ENCODE measurements at places on chromosomes 3 and 15.

DNA sequence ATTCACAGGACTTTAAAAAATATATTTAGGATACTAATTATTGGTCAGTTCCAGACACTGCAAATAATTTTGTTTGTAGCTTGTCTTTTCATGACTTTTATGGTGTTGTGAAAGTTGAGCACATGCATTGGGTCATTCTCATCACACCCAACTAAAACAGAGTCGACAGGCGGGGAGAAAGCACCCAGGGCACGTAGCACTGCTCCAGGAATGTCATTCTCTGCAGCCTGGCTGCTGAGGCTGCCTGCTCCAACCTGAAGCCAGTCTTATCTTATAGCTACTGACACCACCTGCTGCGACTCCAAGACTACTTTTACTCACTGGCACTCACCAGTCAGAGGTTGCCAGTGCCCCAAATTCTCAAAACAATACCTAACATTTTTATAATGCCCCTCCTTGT, 56.9 kb downstream of the ACAD9 start:
- DNase-seq = no peak

DNA sequence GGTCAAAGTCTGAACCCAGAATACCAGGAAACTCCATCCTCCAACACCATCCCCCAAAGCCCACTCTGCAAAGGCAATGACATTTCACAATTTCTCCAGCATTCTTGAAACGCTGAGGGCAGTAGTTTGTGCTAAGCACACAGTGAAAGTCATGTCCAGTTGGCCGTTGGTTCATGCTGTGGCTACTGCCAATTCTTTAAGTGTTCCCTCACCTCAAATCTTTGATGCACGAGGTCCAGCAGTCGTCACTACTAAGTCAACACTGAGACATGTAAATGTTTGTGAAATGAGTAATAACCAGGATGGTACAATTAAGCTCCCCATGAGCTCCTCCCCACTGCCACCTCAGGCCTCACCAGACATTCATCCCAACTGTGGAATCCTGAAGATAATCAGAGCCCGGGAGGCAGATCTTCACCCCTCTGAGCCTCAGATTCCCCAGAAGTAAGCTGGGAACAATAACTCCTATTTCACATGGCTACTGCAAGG, 7.0 kb downstream of the SUCLG2 start:
- DNase-seq = peak; percentile 94

DNA sequence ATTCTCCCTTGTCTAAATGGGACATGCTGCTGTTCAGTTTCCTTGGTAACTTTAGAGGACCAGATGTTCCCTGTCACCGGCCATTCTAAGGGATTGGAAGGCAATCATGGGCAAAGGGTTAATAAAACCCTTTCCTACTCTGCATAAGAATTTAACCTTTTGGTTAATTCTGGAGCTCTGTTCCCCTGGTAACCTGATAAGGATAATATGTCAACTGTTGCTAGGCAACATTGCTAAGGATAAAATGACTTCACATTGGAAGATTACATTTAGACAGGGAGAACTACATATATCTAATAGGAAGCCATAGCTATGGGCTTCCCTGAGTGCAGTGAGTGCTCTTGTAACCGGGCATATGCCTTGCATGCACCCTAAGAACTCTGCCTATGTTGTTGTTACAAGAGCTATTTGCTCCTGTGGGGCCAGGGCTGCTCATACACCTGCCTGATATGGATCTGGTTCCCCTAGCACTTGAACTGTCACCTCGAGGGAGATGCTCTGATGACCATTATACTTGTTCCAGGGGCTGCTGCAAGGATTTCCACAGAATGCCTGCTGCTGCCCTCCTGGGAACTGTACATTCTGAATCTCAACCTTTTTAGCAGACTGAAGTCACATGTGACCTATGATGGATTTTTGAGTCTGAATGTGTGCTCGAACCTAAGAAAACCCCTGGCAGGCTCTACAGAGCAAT, 326.3 kb upstream of the PDZRN3 start:
- no peak for DNase-seq

DNA sequence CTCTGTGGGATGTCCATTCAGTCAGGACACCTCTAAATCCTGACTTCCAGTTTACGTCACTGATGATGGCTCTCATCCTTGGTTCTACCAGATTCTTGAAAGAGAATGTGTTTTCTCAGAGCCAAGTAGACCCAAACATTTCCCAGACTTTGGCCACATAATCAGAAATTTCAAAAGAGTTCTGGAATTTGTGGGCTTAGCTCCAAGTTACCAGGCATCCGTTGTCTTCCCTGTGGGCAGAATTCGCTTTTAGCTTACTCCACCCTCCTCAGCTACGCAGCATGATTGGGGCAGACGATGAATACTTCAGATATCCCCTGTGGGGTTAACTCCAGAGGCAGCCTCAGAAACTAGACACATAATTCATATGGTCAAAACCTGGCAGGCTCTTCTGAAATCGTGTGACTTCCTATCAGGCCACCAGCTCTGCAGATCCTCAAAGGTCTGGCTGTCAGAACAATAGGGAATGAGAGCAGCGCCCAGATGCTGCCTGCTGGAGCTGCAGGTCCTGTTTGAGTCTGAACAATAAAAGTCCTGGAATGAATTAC, 30.6 kb downstream of the CRTC3 start:
- DNase-seq = peak; percentile 98

GRCh38 chr3:10758304-10759037, 57.6 kb upstream of the SLC6A11 start:
- no peak for DNase-seq

- DNase-seq = no peak
These were observed 330.3 kb downstream of the SHQ1 start for GRCh38 chr3:72517921-72518424.

DNA sequence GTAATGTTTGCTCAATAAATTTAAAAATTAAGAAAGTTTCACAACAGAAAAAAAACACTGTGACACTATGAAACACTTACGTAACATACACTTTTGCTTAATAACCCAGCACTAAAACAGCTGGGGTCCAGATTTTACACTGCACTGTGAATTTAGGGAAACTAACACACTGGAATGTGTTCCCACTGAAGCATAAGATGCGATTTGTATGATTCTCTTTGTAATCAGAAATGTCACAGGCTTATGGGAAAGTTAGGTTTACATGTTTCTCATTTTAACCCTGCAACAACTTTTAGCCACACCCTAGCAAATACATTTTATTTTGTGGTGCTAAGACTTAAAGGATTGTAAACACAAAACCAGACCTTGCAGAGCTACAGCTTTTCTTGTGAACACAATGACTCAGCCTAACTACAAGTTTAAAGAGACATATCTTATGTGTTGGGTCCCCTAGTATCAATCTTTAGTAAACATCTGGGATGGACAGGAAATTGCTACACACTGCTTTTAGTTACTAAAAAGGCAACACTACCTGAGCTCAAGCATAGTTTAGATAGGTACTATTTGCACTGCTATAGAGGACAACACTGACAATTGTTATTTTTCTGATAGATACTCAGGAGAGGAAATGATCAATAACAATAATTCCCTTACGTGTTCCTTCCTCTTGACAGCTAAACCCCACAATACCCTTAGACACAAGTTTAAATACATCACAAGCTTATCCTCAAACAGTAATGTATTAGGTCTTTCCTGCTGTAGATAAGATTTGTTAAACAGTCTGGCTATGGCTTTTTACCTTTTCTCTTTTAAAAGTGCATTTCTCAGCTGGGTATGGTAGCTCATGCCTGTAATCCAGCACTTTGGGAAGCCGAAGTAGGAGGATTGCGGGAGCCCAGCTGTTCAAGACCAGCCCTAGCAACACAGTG, 3.8 kb downstream of the PLD1 start:
- DNase-seq = peak; percentile 90

DNA sequence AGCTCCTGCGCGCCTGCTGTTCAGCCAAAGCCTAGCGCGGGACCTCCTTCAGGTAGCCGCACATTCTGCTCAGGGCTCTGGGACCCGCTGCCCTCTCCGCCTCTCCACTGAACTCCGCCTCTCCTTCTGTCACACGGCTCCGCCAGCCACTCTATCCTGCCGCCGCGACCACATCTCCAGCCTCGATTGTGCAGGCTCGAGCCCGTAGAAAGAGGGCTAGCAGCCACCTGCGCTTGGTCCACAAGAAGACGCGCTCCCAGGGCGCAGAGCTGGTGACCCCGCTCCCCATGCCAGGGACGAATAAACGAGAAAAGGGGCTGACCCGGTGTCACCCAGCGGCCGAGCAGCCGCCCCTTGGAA, 1.1 kb upstream of the VIPR1 start:
- DNase-seq = no peak

DNA sequence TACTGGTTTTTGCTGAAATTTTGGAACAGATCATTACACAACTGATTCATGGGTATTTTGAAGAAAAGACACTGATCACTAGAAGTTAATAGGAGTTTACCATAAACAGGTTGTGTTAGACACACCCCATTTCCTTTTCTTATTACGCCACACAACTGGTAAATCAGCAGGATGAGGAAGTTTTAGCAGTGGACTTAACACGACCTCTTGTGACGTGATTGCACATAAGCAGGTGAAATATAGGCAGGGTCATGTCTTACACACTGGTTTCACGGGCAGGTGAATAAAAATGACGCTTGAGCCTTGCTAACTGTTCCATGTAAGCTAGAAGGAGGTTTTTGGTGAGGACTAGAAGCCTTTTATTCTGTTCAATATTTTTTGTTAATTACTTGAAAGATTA, 27.1 kb upstream of the TPRG1 start:
- DNase-seq = no peak

DNA sequence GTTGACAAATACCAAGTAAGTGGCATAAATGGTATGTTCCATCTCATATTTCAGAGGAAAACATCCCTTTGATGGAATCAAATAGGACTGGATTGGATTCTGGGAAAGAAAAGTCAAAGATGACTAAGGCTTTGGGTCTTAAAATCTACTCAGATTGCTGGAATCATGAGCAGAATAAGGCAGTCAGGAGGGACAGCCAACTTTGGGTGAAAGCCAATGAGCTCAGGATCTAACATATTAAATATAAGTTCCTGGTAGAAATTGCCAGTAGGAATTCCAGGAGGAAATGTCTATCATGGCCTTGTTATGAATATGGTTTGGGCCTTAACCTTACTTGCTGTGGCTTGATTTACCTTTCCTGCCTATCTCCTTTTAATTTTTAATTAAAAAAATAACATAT, 55.3 kb downstream of the ISL2 start:
- DNase-seq = no peak

GRCh38 chr3:134466331-134466730, 19.5 kb downstream of the ANAPC13 start:
- DNase-seq = no peak

GRCh38 chr3:44680921-44681455, 31.5 kb upstream of the ZNF502 start:
- DNase-seq = no peak

DNA sequence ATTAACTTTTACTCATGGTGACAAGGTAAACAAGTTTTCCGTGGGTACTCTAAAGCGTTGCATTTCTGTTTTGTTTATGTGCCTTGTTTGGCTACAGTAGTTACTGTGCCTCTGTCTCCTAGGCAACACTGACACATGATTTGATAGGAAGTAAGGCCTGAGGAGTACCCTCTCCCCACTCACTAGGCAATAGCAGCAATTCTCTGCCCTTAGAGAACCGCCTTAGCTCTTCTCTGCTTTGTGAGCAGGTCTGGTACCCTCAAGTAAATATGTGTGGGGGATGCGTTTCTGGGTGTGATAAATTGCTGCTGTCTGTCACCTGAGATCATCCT, at the start of gene IL5RA:
Gene IL5RA, minus strand, starts transcription at position 76 of the 332 bp plus-strand sequence. CDS start 5,390 bp downstream, outside the sequence.
- no peak for DNase-seq

GRCh38 chr3:59267021-59267420, 217.2 kb upstream of the CFAP20DC start:
- DNase-seq = no peak

GRCh38 chr3:21054064-21054463, 696.9 kb downstream of the ZNF385D start:
- no peak for DNase-seq

DNA sequence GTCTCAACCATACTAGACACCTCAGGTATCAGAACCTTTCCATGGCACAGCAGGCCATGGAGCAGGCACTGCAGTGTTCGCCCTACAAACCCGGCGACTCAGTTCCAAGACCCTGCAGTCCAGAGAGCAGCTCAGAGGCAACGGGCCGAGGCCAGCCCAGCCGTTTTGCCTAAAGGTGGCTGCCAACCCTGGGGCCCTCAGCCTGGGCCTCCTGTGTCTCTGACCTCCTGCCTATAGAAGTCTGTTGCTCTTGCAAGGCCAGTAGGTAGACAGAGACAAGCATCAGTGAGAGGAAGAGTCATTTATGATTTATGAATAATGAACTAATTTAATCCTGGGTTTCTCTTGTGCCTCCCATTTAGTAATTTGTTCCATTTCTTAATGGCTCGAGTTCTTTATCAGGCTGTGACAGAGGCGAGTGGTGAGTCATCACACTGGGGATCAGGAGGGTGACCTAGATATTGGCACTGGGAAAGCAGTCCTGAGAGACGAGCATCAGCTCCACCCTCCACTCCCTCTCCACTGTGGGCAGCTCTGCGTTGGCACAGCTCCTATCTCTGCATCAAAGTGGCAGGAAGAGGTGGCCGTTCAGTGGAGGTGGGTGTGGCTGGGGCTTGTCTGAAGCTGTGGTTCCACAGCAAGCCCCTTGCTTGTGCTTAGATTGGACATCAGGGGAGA, 79.8 kb downstream of the ABHD5 start:
- no peak for DNase-seq

DNA sequence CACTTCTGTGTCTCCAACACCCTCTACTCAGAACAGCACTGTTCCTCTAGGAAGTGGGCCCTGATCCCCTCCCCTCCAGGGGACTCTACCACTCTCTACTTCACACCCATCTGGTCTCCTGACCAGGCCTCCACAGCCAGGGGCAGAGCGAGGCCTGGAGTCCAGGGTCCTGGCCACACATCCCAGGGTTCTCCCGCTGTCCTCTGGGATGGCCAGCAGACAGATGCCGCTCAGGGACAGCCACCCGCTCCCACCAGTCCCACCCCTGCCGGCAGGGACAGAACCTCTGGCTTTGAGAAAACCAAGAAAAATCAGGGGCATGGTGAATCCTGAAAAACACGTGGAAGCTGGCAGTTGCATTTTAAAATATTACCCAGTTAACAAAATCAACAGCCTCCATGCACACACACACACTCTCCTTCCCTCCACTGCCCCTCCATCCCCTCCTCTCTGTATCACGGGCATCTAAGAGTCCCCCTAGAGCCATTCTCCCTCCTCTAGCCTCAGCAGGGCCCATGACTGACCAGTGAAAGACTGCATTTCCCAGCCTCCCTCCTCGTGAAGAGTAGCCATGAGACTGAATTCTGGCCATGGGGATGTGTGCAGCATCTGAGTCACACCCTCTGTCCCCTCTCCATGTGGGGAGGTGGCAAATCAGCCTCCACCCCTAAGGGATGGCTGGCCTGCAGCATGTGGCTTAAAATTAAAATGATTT, 32.1 kb upstream of the IQSEC1 start:
- no peak for DNase-seq

- DNase-seq = no peak
These were observed 20.9 kb downstream of the SLC24A1 start for GRCh38 chr15:65642594-65642993.

GRCh38 chr3:126202680-126203079, 22.3 kb upstream of the ALDH1L1 start:
- DNase-seq = no peak

- no peak for DNase-seq
These were observed 749 bp downstream of the RSRC1 start for GRCh38 chr3:158110658-158111018.

Measured in BJ (cell line).